ENCODE measurements at places on chromosomes 5 and 9. TPM values are rescaled to one million over a fixed set of nuclear protein-coding genes. Genes with fewer than 3 reads are reported as not detected.

Gene PCDHB7
- total RNA-seq, result 0.39 TPM

Gene ADAMTS19
- total RNA-seq, result 27.4 TPM

Gene AMBP
- total RNA-seq, result 4.0 TPM

Gene PCDHGB6
- 8.1 TPM for total RNA-seq

Gene PPWD1
- total RNA-seq, result 57.2 TPM

Gene GHR
- 1.9 TPM for total RNA-seq

Gene TERT
- 36.2 TPM for total RNA-seq

Gene MAMDC4
- total RNA-seq, result 4.1 TPM

Gene C9orf153
- 0.12 TPM for total RNA-seq

Gene SHISAL2B
- 3.9 TPM for total RNA-seq

Gene IRGM
- not detected for total RNA-seq

Gene NUTM2F
- 0.45 TPM for total RNA-seq

Gene OLFM1
- total RNA-seq, result 30.4 TPM

DNA sequence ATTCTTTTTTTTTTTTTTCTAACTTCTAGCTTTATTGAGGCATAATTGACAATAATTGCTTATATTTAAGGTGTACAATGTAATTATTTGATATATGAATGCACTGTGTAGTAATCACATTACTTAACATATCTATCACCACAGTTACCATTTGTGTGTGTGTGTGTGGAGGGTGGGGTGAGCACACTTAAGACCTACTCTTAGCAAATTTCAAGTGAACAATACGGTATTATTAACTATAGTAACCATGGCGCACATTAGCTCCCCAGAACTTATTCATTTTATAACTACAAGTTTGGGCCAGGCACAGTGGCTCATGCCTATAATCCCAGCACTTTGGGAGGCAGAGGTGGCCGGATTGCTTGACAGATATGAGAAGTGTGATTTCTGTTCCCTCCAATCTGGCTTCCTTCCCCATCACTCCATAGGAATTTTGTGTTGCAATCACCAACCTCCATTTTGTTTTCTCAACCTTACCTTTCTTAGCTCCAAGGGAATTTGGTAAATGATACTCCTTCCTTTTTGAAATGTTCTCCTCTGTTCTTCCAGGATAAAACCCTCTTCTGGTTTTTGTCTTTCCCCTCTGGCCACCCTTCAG is 14.9 kb downstream of the TXN start:
- DNase-seq, result no peak

DNA sequence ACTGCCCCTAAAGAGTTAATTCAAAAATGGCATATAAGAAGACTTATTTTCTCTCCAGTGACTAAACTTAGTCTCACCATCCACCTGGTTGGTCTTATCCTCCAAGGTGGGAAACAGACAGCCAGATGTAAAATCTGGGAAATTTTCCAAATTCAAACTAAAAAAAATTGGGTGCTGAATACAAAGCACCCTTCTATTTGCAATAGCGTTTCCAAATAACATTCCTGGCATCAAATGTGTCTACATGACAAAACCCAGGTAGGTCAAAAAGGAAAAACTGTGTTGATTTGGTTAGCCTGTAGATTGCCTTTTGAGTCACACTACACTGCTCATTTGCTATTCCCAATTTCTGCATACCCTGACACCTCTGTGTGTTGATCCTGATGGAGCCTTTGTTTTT is 252.2 kb downstream of the NR2F1-AS1 start:
- no peak for DNase-seq

GRCh38 chr9:78882481-78882880 is 585.6 kb downstream of the PSAT1 start:
- DNase-seq, result no peak

GRCh38 chr9:108150736-108151586 is 661.4 kb upstream of the KLF4 start:
- no peak for DNase-seq

DNA sequence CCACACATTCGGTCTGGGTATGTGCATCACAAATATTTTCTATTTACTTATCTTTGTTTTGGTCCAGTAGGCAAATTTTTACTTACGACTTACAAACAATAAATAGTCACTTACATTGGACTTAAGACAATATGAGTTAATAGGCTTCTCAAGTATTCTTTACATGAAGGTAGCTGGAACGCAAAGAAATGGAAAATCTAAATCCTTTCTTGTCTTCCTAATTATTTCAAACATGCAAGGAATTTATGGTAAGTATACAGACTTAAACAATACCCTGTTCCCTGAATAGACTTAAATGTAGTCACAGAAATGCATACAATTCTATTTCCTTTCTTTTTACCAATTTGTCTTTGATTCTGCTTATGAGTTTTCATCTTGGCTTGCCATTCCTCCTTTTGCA is 262.6 kb upstream of the EFNA5 start:
- peak; percentile 72 for DNase-seq

GRCh38 chr5:120320626-120321025 is 143.5 kb upstream of the PRR16 start:
- no peak for DNase-seq

GRCh38 chr9:7011395-7012067 is 253.8 kb downstream of the KDM4C start:
- DNase-seq, result peak; percentile 28

- peak; percentile 53 for DNase-seq
These were observed 61.3 kb upstream of the MOCS2 start for GRCh38 chr5:53170746-53171349.

DNA sequence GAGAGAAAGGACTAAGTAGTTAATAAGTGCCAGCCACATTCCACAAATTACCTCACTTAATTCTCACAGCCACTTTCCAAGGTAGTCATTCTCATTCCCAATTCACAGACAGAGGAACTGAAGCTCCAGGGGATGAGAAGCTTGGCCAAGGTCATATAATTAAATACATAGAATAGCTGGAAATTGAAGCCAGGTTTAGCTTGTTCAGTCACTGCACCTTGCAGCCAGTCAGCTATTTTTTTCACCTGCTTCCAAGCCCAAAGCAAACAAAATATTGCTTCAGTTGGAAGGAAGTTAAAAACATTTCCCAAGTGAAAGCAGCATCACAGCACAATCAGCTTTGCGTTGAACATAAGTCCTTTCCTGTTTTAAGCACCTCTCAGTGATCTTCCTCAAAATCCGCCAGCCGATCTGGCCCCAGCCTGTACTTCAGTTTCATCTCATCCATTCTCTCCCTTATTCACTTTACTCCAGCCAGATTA is 4.8 kb downstream of the ALDH1A1 start:
- no peak for DNase-seq

- DNase-seq, result no peak
These were observed 16.2 kb upstream of the IER5L start for GRCh38 chr9:129194221-129194620.

- peak; percentile 62 for DNase-seq
These were observed 8.3 kb downstream of the TMEM250 start for GRCh38 chr9:136110082-136111061.

DNA sequence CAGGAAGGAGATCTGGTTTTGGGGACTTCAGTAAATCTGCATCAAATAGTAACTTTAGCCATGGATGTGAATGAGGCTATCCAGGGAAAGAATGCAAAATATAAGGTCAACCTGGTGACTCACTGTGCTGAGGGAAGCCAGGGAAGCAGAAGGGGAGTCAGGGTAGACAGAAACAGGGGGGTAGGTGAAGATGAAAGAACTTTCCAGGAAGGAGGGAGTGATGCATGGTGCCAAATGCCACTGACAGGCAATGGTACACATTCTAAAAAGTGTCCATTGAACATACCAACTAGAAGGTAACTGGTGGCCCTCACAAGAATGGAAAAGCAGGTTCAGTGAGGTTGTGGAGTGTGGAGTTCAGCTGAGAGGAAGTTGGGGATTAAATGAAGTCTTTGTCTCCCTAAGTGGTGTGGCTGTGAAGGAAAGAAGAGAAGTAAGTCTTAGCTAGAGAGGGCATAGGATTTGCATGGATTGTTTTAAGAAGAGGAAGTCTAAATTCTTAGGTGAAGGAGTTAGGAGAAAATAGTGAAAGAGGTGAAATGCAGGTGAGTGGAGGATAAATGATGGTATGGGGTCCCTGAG is 35.5 kb downstream of the PALM2AKAP2 start:
- no peak for DNase-seq

DNA sequence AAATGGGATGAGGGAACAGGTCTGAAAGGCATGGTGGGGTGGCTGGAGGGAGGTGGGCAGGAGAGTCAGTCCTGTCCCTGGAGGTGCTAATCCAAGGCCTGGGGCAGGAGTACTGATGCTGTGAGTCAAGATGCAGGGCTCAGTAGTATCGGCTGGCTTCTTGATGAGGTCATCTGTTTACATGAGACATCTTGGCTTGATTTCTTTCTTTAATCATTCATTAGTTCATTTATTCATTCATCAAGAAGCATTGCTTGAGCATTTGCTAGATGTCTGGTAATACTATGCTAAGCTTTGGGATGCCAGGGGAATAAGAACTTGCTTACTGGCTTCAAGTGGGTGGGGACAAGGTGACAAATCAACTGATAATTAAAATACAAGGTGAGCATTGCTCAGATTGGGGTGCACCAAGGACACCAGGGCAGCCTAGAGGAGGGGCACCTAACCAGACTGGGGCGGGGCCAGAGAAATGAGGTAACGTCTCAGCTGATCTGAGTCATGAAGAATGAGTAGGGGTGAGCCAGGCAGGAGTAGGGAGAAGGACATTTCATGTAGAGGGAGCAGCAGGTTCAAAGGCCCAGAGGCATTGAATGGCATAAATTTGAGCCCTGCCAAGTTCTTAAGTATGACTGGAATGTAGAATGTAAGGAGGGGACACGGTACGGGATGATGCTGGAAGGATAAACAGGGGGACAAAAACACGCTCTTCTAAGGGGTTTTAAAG is 88.8 kb downstream of the EGFLAM start:
- no peak for DNase-seq

- no peak for DNase-seq
These were observed 27.9 kb downstream of the LYRM7 start for GRCh38 chr5:131198625-131199024.

DNA sequence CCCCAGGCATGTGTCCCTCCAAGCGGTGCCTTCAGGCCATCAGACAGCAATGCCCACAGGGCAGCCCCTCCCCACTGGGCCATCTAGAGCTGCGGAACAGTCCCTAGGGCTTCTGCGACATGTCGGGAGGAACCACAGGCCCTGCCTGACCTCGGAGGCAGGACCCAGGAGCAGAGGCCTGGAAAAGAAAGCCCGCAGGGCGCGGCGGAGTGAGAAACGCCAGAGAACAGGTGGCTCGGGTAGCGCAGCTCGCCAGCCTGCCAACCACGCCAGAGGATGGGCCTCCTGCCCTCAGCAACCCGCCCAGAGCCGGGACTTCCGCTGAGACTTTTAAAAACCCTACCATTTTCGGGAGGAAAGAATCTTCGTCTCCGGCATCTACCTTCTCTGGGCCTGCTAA is 715 bp downstream of the LCN8 start:
- DNase-seq, result no peak

GRCh38 chr5:9898319-9898718 is 268.2 kb upstream of the TAS2R1 start:
- DNase-seq, result peak; percentile 66

GRCh38 chr5:54965806-54966205 is 19.6 kb downstream of the ESM1 start:
- no peak for DNase-seq

DNA sequence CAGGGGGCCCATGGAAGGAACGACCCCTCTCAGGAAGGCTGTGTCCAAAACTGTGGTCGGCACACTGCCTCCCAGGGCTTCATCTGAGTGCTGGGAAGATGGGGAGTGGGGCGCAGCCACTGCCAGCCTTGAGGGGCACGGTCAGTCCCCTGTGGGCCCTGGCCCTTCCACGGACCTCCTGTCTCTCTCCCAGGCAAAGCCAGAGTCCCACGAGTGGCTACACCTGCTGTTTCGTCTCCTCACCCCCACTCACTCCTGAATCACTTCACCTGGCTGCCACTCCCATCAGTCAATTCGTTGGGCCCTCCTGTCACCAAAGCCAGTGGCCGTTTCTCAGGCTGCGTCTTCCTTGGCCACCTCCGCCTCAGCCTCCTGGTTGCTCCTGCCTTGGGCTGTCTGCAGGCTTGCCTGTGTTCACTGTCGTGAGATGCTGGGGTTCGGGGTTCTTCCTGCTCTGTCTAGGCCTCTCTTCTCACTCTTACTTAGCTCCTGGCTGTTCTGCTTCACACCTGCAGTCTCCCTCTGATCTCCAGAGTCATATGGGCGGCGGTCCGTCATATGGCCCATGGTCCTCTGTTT is 58.8 kb upstream of the RNF130 start:
- DNase-seq, result no peak

DNA sequence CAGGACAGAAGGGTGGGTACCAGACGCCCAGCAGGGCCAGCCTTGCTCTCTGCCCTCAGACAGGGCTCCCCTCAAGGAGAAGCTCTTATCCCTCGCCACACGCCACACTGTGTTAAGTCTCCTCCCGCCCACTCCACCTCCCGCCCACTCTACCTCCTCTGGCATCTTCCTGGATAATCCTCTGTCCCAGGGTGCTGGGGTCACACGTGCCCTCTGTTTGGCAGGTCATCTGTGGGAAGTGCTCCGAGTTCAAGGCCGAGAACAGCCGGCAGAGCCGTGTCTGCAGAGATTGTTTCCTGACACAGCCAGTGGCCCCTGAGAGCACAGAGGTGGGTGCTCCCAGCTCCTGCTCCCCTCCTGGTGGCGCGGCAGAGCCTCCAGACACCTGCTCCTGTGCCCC is 26.0 kb upstream of the SUSD3 start:
- DNase-seq, result no peak

Data from GM23338 (cell line).